ENCODE measurements at places on chromosomes 1 and 21.

GRCh38 chr1:184764483-184764882, 9.8 kb upstream of the EDEM3 start:
- no peak for DNase-seq

DNA sequence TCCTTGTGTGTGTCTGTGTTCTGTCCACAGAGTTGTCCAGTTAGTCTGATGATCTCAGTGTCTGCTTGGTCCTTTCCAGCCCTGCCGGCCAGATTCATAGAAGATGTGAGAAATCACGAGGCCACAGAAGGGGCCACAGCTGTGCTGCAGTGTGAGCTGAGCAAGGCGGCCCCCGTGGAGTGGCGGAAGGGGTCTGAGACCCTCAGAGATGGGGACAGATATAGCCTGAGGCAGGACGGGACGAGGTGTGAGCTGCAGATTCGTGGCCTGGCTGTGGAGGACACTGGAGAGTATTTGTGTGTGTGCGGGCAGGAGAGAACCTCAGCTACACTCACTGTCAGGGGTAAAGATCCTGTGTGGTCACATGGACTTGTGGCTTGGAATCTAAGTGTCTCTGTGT, 95.8 kb downstream of the OBSCN start:
- DNase-seq: no peak

DNA sequence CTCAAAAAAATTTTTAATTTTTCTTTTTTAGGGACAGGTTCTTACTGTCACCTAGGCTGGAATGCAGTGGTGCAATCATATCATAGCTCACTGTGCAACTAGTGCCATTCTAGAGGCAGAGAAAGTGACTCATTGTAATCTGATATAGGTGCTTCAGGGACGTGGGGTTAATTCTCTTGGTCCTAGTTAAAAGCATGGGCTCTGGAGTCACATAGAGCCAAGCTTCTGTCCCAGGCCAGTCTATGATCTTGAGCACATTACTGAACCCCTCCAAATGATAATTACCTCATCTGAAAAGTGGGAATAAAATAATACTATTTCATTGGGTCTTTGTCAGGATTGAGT, 1.1 kb upstream of the ADIPOR1 start:
- no peak for DNase-seq

DNA sequence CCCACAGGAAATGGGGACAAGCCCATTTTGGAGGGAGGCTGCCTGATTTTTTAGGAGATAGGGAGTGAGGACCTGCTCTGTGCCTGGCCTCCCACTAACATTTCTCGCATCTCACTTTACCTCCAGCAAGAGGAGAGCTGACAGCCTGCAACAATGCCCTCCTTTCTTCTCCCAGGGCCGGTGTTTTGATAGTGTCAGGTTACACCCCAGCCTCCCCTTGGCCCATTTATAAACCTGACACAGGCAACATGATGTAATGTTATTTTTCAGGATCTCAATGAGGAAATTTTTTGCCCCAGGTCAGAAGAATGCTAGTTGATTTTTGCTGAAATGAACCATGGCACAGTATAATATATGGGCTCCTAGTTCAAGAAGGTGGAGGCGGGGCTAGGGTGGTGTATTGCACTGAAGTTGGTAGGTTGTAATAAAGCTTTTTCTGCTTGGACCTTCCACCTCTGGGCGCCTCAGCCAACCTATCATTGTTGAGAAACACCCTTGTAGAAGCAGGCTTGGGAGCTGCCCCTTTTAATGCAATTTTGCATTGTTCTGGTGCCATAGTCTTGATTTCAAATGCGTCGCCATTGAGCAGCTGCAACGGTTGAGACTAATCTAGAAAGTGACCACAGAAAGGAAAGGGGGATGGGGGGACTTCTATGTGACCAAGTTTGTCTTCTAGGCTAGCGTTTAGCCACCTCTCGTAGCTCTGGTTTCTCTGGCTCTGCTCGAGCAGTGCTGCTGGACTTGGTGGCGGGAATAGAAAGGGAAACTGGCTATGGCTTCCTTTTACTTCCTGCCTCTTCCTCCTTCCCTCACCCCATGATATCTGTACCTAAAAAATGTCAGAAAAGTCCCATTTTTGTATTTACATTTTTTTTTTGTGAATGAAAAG, 53.0 kb downstream of the PBX1 start:
- peak; percentile 99 for DNase-seq

- DNase-seq: no peak
Observed at GRCh38 chr21:42219606-42220137, 732 bp downstream of the ABCG1 start.

DNA sequence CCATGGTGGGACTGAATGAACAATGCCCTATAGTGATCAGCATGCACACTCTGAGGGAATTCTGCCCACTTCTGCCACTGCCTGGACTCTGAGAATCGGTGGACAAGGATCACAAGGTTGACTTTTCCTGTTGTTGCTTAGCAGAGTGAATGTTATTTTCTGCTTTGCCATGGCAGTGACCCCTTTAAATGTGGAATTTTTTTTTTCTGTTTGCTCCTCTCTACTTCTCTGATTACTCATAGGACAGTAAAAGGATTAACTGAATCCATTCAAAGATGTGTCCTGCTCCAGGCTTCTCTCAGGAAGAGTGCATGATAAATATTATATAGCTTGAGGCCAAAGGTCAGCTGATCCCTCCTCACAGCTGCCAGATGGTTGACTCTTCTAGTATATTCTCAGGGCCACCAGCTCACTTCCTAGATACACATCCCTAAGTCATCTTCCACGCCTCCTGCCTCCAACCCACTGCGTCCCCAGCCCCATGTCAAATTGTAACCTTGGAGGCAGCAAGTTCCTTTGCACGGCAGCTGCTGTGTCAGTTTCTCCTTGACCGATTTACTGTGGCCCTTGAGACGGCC, 74.0 kb upstream of the RALGPS2 start:
- no peak for DNase-seq

- no peak for DNase-seq
Observed at GRCh38 chr1:26686795-26687194, 9.0 kb upstream of the ARID1A start.

GRCh38 chr1:168734271-168734670, 5.3 kb upstream of the DPT start:
- DNase-seq: no peak

DNA sequence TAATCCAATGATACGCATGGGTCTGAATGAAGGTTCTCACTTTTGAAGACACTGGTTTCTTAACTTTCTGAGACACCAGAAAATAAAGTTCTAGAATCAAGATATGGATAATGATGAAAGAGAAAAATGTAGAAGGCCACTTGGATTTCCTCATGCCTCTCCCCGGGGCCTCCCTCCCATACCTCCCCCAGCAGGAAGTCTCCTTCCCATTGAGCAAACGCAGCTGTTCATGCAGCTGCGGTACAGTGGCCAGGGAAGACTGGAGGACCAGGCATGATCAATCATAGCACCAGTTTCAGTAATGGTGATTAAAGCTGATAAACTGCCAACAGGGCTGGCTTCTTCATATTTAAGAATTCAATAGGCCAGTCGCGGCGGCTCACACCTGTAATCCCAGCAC, 10.9 kb upstream of the UBR4 start:
- DNase-seq: no peak

- DNase-seq: no peak
Observed at GRCh38 chr1:174678657-174679056, 230.9 kb downstream of the GPR52 start.

GRCh38 chr21:33047231-33047630, 21.5 kb downstream of the OLIG2 start:
- DNase-seq: no peak

DNA sequence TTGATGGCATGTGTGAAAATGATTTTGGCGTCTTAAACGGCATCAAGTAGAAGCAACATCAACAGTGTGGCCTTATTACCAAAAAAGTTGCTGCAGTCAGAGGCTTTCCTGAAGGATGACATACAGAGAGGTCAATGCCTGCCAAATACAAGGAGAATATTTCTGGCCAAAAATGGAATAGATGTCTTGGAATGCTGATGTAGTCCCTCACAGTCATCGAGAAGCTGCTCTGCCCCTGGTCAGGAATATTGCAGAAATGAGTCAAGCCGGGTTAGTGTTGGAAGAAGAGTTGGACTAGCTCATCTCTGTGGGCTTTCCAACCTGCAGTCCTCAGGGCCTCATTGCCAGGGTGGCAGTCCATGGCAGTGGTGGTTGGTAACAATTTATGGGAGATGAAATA, 42.1 kb downstream of the NOS1AP start:
- DNase-seq: no peak

DNA sequence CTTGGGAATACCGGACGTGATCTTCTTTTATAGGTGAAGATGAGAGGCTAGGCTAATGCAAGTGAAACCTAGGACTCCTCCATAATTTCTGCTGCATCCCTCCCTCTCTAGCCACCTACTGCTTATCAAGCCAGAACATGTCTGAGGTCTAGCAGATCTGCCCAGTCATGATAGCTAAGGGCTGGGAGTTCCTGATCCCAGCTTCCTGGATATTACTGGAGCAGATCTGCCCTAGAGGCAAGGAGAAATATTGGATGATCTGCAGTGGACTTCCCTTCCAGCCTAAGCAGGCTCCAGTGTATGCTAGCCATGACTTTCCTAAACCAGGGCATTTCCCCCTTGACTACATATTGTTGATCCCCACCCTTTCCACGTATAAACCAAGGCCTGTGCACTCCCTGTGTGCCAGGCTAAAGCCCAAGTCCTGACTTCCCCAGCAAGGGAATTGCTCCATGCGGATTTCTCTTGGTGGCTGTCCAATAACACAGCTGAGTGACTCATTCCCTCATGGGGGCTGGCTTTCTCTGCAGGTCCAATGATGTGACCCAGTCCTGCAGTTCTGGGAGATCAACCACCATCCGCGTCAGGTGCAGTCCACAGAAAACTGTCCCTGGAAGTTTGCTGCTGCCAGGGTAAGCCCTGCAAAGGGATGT, 15.5 kb upstream of the SARS1 start:
- no peak for DNase-seq

DNA sequence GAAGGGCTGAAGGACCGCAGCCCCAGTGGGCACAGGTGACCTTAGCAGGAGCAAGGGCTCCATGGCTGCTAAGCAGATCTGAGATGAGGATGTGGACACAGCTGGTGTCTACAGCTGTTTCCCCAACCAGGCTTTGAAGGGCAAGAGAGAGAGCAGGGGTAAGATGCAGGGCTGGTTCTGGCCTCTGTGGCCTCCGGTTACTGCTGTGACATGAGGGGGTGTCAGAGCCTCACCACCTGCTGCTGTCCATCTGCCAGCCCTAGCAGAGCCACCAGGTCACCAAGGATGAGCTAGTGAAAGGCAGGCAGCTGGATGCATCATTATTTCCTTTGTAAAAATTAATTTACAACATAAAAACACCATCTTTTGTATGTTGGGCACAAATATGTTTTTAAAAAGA, 33.4 kb downstream of the OBSCN start:
- DNase-seq: no peak

- no peak for DNase-seq
Observed at GRCh38 chr1:235275223-235275622, 52.8 kb downstream of the ARID4B start.

GRCh38 chr1:84347932-84348555, 46.5 kb downstream of the SAMD13 start:
- DNase-seq: no peak

DNA sequence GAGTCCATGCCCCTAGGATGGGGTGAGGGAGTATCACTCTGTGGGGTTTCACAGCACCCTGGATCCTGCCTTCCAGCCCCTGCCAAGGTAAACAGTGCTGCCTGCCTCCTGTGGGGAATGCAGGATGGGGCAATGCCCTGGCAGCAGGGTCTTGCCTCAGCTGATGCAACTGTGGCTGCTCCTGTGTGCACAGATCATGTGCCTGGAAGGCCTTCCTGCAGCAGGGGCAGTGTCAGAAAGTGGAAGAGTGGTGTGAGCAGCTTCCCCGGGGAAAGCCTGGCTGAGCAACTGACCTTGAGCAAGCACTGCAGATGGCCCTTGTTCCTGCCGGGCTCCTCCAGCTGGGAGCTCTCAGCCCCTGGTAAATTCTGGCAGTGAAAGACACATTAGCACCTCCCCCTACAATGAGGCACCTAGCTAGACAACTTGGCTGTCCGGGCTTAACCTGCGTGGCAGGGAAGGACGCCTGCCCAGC, 9.9 kb downstream of the TOR3A start:
- DNase-seq: no peak

Data from NCI-H526 treated with DMSO at 0.1 percent for 48 hours (cell line).